CD4-positive, alpha-beta T cell (primary cell): ENCODE measurements at places on chromosomes 7 and 10. TPM values are rescaled to one million over a fixed set of nuclear protein-coding genes. Genes with fewer than 3 reads are reported as not detected.

DNA sequence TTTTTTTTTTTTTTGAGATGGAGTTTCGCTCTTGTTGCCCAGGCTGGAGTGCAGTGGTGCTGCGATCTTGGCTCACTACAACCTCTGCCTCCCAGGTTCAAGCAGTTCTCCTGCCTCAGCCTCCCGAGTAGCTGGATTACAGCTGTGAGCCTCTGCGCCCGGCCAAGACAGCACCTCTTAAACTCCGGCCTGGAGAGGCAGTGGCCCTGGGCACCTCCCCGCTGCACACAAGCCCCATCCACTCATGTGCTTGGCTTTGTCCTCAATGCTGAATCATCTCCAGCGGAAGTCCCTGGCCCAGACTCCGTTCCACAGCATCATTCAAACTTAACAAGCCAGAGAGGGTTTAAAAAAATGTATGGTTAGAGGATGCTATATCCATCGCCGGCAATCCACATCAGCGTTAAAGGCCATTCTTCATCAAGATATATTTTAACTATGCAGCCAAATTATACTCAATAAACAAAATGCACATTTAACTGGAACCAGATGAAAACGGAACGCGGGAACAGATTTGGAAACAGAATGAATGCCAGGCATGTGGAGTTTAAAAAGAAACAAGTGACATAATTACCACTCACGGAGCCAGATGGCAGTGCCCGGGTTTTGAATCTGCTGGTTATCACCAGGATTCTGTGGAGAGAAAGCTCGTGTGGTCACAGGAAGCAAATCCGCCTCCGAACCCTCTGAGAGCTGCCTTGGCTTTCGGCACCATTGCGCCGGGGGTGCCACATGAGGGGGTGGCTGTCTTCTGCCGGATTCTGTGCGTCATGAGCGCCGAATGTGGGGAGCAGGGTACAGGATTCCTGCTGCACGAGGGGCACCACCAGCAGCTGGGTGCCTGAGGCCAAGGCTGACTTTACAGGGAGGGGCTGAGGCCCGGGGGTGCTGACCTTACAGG, 45.6 kb upstream of the CFAP46 start:
- no peak for DNase-seq

- no peak for DNase-seq
Observed at GRCh38 chr7:128812514-128813168, 17.6 kb upstream of the FLNC start.

DNA sequence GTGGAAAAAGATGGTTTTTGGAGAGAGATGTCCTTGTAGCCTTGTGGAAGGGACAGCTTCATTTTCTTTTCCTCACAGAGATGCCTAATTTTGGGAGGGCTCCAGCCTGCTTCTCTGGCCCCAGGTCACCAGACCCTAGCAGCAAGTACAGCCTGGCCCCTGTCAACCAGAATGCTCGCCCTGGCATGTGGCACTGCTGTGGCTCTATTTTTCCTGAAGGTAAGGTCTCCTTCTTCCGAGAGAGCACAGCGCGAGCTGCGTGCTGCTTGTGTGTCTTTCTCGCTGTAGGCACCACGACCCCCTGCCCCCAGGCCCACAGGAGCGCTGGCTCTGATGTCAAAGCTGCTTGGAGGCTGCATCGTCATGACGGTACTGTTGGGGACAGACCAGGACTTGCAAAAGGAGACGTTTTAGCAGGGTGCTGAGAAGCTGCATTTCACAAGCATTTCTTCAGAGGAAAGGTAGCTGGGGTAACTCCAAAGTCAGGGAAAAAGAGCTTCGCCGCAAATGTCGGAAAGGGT, 58.7 kb downstream of the CLEC2L start:
- no peak for DNase-seq

GRCh38 chr10:18423058-18423637, 228.2 kb downstream of the NSUN6 start:
- DNase-seq: no peak

DNA sequence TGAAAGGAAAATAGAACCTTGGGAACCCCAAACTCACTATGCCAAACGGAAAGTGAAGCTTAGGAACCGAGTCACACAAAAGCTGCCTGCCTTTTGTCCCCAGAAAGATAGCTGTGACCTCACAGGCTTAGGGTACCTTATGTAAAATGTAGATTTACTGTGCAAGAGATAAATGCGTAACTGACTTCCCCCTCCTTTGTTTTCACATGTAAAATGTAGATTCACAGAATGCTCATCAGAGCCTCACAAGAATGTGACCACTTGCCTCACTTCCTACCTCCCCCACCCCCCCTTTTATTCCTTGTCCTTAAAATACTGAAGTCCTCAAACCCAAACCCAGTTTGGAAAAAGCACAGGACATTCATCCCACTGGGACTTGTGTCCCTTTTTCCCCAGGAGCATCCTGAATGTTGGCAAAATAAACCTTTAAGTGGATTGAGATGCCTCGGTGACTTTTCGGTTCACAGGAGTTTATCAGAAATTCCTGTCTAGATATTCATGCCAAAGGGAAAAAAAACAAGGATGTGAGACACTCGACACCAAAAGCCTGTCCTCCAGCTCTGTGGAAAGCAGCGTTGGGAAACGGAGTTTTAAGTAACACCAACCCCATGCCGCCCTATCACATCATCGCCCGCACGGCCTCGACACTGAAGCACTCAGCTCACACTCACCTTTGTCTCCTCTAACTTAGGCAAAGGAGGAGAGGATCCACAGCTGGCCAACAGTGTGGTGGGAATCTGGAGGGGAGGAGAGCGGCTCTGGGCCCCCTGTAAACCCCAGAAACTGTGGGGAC, 45.9 kb downstream of the SVIL start:
- no peak for DNase-seq

GRCh38 chr7:133977409-133978274, 149.5 kb upstream of the LRGUK start:
- DNase-seq: no peak

DNA sequence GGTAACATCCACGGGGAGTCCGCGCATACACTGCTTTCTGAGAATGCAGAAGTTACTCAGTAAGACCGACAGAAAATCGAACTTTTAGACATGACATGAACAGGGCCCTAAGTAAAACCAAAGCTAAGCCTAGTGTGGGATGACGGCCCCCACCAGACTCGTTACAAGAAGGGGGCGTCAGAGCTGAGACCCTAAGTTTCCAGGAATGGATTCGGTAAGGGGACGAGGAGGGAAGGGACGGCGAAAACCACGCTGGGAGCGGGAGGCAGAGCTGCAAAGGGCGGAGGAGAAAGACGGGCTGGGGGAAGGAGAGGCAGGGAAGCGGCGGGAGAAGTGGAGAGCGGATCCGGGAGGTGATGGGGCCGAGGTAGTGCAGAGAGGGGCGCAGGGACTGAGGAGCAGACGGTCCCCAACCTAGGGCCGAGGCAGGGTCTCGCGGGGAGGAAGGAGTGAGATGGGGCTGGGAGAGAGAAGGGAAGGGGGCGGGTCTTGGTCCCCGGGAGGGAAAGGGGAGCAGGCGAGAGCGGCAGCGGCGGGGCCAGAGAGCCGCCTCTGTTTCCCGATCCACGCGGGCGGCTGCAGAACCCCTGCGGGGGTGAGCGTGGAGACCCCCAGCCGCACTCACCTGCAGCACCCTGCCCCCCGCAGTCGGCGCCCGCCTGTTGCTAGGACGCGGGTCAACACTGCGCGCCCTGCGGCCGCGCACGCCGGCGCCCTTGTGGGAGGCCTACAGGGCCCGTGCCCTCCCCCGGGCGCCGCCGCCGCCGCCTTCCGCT, 513 bp downstream of the ODAD2 start:
- no peak for DNase-seq

GRCh38 chr10:25047088-25047487, 30.7 kb downstream of the THNSL1 start:
- DNase-seq: no peak

DNA sequence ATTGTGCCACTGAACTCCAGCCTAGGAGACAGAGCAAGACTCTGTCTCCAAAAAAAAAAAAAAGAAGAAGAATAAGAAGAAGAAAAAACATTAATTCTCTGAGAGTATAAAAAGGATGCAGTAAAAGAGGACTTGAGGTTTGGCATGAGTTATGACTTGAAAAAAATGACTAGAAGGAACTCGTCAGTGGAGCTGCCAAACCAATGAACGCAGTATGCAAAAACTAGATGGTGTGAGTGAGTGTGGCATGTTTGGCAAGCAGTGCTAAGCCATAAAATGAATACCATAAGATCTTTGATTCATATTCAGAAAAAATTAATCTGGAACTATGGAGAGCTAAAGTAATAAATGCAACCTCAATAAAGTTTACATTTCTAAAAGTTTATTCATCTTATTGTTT, 68.6 kb upstream of the MEOX2 start:
- DNase-seq: no peak

Gene LYZL1
- total RNA-seq: not detected

Gene CDK1
- 0.75 TPM for total RNA-seq

Gene GJD4
- total RNA-seq: not detected

Gene SKIDA1
- 0.25 TPM for total RNA-seq

Gene ATOH7
- total RNA-seq: not detected

Gene FAM221A
- 2.8 TPM for total RNA-seq

Gene PON3
- total RNA-seq: not detected

Gene LRRC4
- total RNA-seq: 1.6 TPM
